ENCODE measurements at places on chromosomes 2 and 18. TPM values are rescaled to one million over a fixed set of nuclear protein-coding genes. Genes with fewer than 3 reads are reported as not detected.

GRCh38 chr2:38835990-38836389, 39.7 kb downstream of the DHX57 start:
- no peak for DNase-seq

GRCh38 chr2:52054824-52055223, 1022.9 kb upstream of the NRXN1 start:
- no peak for DNase-seq

DNA sequence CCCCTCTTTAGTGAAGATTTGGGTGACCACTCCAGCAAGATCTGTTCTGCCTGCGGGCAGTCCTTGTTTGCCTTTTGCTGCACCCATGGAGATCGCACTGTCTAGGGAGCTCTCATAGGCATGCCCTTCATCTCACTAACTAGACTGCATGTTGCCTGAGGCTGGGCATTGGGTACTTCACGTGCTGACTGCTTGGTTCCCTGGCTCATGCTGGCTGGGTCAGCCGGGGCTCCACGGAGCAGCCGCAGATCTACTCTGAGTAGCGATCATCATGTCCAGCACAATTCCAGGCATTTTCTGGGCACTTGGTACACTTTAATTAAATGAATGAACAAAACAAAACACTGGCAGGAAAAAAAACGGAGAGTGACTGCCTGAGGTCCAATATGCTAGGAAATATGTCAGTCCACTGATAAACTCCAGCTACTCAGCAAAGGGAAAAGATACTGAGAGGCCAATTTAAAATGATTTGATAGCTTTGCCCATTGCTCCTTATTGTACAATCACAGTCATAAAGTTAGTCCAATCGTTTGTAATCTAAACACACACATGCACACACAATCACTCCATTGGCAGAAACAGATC, 220.3 kb downstream of the C1D start:
- DNase-seq, result no peak

- no peak for DNase-seq
Observed at GRCh38 chr2:120630031-120630701, 105.5 kb upstream of the GLI2 start.

- DNase-seq, result no peak
Observed at GRCh38 chr18:33820517-33821371, 242.7 kb downstream of the ASXL3 start.

GRCh38 chr2:216574586-216574985, 58.6 kb upstream of the IGFBP2 start:
- no peak for DNase-seq

- DNase-seq, result no peak
Observed at GRCh38 chr2:1518867-1519530, 105.7 kb downstream of the TPO start.

The UGT1A3 gene
- total RNA-seq, result not detected

The EML6 gene
- total RNA-seq, result 3.1 TPM
